Effector memory CD8-positive, alpha-beta T cell (primary cell): ENCODE measurements at places on chromosomes 12 and 14.

DNA sequence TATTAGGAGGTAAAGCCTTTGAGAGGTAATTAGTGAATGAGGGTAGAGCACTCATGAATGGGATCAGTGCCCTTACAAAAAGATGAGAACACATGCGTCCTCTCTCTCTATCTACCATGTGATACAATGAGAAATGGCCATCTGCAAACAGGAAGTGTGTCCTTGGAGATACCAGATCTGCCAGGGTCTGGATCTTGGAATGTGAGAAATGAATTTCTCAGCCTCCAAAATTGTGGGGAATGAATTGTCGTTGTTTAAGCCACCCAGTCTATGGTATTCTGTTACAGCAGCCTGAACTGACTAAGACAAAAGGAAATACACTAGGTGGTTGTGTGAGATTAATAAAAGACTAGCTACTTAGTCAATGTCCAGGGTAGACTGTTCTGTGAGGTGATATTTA, 366.6 kb downstream of the NELL2 start:
- DNase-seq: no peak

GRCh38 chr14:29554335-29554734, 373.3 kb downstream of the PRKD1 start:
- DNase-seq: no peak

GRCh38 chr12:19692566-19692965, 253.3 kb downstream of the AEBP2 start:
- no peak for DNase-seq

DNA sequence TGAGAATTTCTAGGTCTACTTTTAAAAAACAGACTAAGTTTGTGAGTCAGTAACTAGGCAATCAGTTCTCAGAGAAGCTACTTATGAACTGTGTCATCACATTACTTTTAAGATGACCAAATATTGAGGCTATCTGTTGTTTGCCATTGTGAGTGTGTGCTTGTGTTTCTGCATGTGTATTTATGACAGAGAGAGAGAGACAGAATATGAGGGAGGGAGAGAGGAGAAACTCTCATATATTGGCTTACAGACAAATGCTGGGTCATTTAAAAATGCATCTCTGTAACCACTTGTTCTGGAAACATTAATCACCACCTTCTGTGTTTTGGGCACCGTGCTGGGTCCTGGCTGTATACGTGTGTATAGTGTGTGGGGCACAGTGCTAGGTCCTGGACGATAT, 161.5 kb upstream of the FRMD6 start:
- no peak for DNase-seq

DNA sequence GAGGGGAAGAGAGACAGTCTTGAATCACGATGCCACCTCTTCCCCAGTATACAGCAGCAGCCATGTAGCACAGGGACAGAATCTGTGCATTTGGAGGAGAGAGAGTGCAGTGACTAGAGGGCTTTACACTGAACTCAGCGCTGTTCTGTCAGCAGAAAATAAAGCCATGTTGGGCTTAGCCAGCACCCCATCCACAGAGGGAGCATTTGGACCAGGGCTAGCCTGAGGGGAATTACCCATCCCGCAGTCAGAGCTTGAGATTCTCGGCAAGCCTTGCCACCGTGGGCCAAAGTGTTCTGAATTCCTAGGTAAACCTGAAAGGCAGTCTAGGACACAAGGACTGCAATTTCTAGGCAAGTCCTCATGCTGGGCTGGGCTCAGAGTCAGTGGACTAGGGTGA, 120.4 kb upstream of the CNOT2 start:
- no peak for DNase-seq

DNA sequence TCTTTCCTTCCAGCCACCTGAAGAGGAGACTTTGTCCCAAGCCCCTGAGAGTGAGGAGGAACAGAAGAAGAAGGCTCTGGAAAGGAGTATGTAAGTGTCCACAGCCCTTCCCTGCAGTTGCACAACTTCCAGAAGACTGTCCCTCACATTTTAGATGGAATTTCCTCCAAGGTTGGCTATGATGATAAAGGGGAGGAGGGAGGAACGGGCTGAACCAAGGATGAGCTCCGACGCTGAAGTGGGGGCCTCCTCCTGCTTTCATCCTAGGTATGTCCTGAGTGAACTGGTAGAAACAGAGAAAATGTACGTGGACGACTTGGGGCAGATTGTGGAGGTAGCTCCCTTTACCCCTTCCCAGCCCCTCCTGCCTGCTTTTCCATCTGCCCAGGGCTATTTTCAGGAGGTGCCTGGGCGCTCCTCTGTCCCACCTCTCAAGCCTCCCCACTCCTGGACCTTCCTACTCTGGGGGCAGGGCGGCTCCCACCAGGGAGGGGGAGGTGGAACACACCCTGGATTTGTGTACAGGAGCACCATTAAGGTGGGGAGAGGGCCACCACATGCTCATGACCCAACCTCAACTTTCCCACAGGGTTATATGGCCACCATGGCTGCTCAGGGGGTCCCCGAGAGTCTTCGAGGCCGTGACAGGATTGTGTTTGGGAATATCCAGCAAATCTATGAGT, 2.3 kb downstream of the ARHGEF25 start:
- DNase-seq: no peak

DNA sequence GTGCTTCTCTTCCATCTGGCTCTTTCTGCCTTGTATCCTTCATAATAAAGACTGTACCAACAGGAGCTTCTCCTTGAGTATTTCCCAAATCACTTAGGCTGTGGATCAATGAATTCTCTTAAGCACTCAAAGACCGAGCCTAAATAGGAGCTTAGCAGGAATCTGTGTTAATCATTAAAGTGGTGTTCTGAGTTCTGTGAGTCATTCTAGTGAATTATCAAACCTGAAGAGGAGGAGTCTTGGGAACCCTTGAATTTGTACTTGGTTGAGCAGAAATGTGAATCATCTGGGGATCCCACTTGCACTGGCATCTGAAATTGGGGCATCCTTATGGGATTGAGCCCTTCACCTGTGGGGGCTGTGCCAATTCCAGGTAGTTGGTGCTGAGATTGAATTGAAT, 946.2 kb downstream of the BCL11B start:
- DNase-seq: no peak

- DNase-seq: no peak
Observed at GRCh38 chr12:39047539-39048262, 142.3 kb upstream of the CPNE8 start.

DNA sequence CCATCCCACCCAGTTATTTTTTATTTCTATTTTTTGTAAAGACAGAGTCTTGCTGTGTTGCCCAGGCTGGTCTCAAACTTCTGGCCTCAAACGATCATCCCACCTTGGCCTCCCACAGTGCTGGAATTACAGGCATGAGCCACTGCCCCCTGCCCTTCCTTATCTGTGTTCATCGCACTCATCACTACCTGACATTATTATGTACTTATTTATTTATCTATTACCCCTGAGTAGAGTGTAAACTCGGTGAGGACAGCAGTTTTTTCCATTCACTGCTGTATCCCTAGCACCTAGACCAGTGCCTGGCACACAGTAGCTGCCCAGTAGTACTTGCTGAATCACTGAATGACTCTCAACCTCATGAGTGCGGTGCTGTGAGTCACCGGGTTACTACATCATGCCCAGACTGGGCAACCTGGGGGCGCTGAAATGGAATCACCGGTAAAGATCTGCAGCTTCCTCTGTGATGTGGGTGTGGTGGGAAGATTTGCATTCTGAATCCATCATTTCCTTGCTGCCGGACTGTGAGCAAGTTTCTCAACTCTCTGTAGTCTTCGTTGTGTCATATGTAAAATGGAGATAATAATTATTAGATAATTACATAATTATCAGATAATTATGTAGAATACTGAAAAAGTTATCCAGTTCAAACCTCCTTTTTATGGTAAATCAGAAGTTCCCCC, 81.9 kb upstream of the USP44 start:
- DNase-seq: no peak

DNA sequence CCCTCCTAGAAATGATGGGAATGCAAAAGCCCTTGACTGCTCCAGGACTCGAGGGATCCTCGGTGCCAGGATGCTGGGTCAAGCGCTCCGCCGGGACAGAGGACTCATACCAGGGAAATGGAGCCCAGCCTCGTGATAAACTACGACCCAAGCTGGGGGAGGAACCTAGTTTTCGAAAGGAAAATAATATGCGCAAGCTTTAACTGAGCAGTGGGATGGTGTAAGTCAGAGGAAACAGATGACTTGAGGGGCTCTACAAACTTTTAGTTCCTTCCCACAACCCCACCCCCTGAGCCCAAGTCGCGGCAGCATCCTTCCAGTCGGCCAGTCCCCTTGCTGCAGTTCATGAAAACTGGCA, 654 bp upstream of the SUPT16H start:
- no peak for DNase-seq

DNA sequence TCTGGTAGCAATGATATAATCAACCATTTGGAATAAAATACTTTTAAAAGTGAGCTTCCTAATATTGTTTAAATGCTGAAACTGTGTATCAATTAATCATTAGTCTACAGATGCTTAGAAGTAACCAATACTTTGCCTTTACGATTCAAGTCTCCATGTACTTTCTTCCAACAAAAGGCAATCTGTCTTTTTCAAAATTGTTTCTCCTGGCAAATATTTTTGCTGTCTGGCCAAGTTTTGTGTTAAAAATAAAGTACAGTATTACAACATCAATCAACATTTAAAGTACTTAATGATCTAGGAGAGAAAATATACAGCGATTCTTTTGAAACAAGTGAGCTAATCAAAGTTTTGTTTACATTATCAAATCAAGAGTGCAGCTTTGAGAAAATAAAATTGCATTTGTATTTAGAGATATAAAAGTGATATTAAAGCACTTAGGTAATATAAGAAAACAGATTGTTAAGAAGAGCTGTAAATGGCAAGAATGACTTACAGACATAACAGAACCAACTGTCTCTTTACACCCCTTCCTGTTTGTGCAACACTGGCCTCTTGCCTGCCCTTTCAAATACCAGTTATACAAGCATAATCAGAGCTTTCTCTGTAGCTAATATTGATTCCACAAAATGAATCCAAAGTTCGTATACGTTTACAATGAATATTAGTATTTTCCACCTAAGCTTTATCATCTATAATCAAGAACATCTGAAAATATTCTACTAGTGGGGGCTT, 38.2 kb upstream of the FBLN5 start:
- DNase-seq: no peak

GRCh38 chr14:103198131-103199105, 75.2 kb downstream of the TNFAIP2 start:
- no peak for DNase-seq

DNA sequence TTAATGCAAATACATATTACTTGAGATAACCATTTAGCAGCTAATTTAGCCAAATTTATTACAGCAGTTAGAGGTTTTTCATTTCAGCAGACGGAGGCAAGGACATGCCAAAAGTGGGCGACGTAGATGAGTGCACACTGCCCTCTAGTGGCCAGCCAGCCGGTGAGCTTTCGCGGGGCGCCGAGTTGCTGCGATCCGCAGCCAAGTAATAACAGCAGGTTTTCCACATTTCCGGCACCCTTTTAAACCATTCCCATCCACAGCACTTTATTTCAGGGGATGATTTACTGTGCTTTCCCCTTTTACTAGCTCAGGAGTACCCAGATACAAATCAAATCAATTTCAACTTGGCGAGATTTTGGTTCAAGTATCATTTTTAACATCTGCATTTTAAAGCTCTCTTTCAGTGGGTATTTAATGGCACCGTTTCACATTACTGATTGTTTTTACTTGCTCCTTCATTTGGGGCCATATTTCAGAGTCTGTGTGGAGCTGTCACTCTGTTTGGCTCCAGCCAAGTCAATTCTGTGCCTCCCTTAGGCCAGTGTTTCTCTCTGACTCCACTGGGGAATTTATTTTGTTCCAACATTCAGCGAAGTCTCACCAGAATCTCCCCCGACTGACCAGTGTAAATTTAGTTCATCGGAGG, 158.0 kb downstream of the EGLN3 start:
- DNase-seq: peak; percentile 28

DNA sequence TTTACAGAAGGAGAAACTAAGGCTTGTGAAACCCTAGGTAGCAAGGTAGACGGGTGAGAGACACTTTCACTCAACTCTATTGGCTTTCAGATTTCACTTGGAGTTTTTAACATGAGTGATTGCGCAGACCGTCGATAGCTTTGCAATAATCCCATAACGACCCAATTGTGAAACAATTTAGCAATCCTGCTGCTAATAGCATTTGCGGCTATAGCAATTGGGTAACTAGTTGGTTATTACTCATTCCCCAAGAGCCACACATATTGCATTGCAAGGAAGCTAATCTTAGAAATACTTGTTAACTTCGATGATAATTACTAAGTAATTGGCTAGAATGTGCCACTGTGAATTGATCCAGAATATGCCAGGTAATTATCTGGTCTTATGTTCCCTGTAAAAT, 159.9 kb upstream of the NOS1 start:
- no peak for DNase-seq

- DNase-seq: no peak
Observed at GRCh38 chr12:112961536-112961935, 16.8 kb upstream of the OAS2 start.

GRCh38 chr14:83071888-83072501, 1538.3 kb upstream of the SEL1L start:
- no peak for DNase-seq

- no peak for DNase-seq
Observed at GRCh38 chr12:15293731-15294130, 28.6 kb upstream of the PTPRO start.

DNA sequence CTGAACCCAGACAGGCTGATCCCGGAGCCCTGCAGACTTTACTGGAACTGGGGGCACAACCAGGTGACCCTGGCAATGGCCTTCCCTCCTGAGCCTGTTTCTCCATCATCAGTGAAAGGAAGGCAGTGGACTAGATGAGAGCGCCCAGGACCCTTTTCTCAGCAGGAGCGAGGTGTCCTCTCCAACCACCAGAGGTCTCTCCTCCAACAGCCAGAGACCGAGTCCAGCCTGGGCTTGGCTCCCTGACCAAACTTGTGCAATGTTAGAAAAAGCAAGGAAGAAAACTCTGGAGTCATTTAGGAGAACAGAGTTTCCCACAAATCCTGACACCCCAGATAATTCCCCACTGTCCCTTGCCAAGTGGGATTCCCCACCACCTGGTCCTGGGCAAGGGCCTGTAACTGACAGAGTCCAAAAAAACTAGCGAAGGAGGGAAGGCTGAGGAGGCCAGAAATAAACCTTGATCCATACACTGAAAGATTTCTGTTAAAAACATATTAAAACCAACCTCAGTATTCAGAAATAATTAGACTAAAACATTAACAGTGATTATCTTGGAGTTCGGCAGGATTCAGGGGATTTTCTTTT, 9.0 kb downstream of the RPS6KL1 start:
- no peak for DNase-seq

GRCh38 chr12:8156845-8157244, at the start of gene ZNF705A:
TSS of gene ZNF705A (plus strand) at chr12:8157015. CDS start at chr12:8172626, 15,611 bp downstream.
- no peak for DNase-seq

DNA sequence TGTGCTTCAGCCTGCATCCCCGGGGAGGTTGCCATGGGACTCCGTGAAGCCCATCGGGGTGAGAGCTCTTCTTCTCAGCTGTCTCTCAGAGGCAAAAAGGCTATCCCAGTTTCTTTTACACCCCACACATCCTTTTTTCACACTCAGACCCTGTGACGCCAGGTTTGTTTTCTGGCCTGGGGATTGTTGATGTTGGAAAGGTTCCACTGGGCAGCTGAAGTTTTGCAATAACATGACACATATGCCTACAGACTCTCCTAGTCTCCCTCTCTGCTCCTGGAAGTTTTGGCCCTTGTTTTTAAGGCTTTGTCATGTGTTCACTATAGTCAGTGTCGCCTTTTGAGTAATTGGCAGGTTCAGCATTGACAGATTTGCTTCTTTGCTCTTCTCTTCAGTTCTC, 118.6 kb downstream of the SMOC1 start:
- DNase-seq: no peak
